Esophagus mucosa (tissue), 1 donor: ENCODE measurements at places on chromosomes 2 and 18. TPM values are rescaled to one million over a fixed set of nuclear protein-coding genes. Genes with fewer than 3 reads are reported as not detected.

- peak; percentile 84 for ATAC-seq
Observed at GRCh38 chr18:50819728-50820378, at the start of gene MRO. Gene MRO (minus strand): TSS chr18:50820016. CDS start chr18:50809400, 10,616 bp downstream.

DNA sequence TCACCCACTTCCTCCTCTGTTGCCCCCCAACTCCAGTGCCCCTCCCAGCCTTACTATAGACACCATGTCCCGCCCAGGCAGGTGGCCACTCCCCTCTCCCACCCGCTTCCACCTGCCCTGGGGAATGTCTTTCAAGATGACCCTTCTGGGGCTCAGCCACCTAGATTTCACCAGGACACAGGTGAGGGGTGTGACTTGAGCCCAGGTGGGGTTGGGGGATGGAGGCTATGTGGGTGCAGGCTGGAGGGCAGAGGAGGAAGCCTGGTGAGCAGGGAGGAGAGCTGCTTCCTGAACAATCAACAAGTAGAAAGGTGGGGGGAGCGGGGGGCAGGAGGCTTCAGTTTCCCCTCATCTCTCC lies 8.7 kb downstream of the ADRA2B start:
- ATAC-seq, result no peak

Gene SLC4A5
- total RNA-seq, result 0.56 TPM

DNA sequence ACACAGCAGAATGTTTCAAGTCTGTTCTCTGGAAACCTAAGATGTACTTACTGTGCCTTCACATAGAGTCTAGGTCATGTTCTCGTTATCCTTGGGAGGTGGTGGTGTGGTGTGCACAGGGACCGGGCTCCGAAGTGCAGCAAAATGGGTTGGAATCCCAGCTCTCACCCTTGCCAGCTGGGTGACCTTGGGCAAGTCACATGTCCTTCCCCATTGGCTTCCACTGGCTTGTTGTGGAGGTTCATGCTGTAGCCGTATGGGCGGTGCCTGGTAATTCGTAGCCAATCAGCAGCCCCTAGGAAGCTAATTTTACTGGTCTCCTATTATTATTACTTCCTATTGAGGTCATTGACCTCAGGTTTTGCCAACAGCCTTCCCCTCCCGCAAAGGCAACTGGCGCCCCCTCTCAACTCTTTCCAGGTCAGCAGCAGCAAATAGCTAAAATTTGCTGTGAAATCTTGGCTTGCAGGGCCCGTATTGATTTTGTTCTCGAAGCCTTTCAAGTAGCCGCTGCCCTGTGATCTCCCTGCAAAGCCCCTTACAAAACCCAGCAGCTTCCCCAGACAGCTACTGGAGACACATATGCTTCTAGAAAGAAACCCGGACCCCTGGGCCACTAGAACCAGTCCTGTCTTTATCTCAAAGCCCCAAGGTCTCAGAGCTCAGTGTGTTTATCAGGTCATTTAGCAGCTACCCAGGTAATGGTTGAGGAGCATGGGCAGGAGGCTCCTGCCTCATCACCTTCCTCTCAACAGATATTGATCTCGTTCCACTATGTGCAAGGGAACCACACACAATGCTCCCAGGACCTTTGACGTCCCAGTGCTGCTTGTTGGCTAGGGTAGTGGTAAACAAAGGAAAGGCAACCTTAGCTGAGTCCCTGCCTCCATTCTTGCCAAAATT lies 66.5 kb upstream of the SLC1A4 start:
- ATAC-seq, result no peak

DNA sequence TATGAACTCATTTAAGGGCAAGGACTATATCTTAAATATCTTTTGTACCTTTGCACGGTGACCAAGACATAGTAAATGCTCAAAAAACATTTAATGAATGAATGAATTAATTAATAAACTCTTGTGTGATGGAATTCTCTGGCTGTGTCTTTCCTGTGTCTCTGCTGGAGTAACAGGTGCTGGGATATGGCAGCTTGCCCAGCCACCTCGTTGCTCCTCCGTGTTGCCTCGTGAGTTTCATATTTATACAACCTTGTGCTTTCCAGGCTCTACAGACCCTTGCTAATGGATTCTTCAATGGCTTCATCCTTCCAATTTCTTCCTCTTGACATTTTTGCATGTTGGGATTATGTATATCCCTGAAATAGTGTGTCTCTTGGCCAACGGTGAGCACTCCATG lies 30.4 kb downstream of the CTAGE1 start:
- no peak for ATAC-seq

DNA sequence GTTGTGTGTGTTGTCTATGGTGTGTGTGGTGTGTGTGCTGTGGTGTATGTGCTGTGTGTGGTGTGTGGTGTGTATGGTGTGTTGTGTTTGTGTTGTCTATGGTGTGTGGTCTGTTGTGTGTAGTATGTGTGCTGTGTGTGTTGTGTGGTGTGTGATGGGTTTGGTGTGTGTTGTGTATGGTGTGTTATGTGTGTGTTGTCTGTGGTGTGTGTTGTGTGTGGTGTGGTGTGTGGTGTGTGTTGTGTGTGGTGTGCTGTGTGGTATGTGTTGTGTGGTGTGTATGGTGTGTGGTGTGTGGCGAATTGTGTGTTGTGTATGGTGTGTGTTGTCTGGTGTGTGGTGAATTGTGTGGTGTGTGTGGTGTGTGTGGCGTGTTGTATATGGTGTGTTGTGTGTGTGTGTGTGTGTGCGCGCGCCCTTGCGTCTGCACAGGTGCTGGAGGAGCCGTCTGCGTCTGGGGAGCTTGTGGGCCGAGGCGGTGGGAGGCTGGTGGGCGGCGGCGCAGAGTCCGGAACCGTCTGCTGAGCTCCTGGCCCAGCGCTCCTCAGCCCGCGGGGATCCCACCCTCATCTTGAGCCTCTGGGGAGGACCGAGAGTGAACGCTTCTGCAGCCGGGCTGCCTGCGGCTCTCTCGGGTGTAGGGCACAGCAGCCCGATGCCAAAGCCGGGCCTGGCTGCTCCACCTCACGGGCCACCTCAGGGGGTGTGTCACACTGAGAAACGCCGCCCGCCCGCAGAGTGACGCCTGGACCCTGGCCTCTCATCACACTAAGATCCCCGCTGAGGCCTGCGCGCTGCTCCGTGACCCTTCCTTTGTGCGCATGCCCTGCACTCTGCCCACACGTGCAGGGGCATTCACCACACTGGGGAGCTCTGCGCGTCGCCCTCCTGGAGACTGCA lies 8.8 kb upstream of the ADI1 start:
- ATAC-seq, result peak; percentile 6

GRCh38 chr18:49778826-49779465 lies 34.4 kb downstream of the ACAA2 start:
- no peak for ATAC-seq

- peak; percentile 28 for ATAC-seq
Observed at GRCh38 chr2:191835539-191836350, 11.1 kb downstream of the CAVIN2 start.

Gene RND3
- total RNA-seq, result 62.3 TPM

- ATAC-seq, result no peak
Observed at GRCh38 chr2:119156105-119156890, 2.3 kb downstream of the C1QL2 start.

DNA sequence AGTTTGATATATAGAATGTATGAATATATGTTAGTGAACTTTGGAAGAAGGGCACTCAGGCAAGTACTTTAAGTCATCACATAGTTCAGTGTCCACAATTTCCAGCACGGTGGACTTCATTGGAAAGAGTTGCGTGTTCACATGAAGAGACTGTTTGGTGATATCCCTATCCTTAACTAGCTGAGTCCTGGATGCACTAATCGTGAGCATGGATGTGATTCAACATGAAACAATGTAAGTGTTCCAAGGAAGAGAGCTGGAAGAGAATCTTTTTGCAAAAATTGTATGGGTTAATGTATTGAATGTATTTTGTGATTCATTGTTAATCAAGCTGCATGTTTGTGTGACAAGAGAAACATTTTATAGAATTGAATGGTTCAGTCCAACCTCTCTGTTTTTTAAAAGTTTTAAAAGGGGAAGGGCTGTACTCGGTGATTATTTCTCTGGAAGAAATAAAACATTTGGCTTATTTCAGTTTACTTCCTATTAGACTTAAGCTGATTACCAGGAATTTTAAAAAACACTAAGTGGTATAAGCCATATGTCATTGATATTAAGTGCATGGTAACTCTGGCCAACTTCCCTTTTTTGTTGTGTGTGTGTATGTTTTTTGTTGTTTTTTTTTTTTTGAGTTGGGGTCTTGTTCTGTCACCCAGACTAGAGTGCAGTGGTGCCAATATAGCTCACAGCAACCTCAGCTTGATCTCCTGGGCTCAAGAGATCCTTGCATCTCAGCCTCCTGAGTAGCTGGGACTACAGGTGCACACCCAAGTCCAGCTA lies 8.6 kb downstream of the XRCC5 start:
- ATAC-seq, result no peak

DNA sequence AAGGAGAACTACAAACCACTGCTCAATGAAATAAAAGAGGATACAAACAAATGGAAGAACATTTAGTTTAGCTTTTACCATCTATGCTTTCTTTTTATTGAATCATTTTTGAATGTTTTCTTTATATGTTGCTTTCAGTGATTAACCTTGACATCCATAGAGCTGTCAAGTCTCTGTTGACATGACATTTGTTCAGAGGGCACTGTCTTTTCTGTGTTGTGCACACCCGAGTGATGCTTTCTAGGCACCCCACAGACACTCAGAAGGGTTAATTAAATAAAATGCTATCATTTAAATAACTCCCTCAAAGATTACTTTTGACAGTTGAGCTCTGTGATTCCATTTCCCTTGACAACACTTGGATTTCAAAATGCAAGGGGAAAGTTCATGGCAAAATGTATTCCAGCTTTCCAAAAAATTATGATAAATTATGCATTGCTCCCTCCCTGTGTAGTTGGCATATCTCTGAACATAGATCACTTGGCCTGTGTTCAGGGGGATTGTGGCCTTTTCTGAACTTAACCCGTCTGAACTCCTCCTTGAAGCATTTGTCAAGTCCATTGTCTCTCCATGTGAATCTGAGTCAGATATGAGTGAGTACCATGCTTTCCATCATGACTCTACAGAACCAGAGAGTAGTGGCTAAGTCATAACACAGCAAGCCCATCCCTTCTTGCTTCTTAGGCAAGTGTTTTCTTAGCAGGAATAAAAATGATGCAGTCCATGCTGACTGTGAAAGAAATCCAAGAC lies 372.6 kb downstream of the RPRM start:
- ATAC-seq, result no peak

DNA sequence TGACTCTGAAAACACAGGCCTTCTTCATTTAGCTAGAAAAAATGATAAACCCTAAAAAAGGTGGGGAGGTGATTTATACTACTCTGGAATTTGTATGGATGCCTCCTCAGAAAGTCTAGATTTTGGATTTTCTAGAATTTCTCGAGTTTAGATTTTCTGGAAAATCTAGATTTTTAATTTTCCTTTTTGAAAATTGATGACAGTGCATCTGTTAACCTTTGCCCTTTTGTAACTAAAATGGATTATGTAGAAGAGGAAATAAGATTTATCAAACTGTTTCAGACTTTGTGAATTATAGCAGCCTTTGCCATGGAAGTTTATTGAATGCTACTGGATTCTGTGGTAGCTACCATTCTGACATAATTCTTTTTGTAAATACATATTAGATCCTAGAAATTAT lies 75.6 kb upstream of the RBM44 start:
- ATAC-seq, result no peak

DNA sequence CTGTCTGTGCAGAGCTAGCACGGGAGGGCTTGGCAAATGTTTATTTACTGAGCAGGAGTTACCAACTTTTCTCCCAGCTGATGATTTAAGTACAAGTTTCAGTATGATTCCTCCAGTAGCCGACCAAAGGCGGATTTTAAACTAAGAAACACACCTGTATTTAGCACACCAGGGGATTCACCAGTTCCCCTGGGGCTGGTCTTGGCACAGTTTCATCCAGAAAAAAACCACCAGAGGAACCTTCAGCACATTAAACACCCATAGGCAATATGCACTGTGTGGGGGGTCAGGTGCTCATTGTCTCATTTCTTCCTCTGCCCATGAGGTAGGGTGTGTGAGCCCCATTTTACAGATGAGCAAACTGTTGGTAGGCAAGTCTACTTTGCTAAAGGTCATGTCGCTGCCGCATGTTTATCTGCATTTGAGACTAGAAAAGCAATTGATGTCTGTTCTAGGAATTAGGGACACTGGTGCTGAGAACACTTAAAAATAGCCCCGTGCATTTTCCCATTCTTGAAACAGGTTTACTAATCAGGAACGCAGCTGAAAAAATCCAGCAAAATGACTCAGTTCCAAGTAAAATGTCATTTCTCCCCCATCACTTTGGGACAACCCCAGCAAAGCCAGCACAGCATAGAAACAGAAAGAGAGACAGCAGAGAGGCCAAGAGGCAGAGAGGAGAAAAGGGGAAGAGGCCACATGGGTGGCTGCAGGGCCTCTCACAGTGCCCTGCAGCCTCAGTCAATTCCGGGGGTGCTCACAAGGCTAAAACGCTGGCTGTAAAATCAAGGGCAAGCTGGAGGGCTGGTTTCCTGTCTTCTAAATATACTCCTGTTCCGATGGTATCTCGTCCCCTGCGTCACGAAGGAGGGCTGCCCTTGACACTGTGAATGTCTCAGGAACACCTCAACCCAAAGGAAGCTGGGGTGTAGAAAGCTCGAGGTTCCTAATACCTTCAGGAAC lies 166.8 kb upstream of the ID2 start:
- peak; percentile 25 for ATAC-seq

DNA sequence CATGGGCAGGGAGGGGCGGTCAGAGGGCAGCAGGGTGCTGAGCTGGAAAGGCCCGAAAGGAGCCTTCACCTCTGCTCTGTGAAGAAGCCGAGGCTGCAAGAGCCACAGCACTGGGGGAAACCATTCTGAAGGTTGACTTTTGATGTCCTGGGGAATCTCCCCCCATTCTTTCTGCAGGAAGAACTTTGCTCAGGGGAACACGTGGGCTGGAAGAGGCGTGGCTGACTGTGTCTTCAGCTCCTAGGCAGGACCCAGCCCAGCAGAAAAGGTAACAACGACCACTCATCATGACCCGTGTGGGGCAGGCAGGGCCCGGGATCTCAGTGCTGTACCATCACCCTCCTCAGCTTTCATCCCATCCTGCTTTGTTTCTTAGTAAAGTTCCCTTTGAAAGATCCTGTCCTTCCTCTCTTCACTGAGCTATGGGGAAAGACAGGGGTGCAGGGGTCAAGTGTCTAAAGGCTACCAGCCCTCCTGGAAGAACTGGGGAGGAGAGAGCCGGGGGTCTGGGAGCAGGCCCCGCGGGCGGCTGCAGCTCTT lies 312.7 kb downstream of the CELF4 start:
- ATAC-seq, result no peak

Gene TXNDC2
- not detected for total RNA-seq

GRCh38 chr2:42560899-42561298 lies 7.5 kb upstream of the MTA3 start:
- ATAC-seq, result no peak

Gene NT5DC4
- total RNA-seq, result not detected

Gene OR6B2
- total RNA-seq, result not detected

DNA sequence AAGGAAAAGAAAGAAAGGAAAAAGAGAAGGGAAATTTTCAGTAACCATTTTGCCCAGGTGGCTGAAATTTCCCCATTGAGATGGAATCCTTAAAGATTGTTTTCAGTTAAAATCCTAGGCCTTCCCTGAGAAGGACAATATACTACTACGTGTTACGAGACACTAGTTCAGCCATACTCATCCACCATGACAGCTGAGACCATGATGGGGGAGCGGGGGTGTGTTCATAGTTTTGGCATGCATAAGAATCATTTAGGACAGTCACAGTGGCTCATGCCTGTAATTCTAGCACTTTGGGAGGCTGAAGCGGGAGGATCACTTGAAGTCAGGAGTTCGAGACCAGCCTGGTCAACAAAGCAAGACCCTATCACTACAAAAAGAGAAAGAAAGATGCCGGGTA lies 28.0 kb downstream of the PLA2R1 start:
- no peak for ATAC-seq
